ENCODE measurements at places on chromosomes 4 and X.

DNA sequence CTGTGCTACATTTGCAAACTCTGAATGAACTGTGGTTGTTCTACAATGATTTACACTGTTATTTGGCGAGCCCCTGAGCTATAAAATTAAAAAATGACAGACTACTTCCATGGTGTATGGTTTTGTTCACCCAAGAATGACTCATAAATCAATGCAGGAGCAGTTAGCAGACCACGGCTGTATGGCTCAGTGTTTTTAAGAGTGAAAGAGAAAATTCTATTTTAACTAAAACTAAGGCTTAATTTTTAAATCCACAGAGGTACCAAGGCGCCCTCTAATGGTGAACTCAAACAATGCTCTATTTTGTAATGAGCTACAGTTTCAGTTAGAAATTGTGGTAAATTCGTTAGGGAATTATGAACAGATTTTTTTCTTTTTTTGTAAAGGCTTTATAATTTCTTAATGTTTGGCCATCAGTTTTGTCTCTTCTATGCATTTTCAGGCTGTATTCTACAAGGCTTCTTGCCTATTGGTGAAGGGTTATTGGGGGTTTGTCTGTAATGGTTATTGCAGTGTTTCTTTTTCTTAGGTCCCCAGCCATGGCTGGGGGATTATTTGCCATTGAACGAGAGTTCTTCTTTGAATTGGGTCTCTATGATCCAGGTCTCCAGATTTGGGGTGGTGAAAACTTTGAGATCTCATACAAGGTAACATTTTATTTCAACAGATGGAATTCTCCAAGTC lies 32.5 kb downstream of the HMGB2 start:
- DNase-seq: no peak

DNA sequence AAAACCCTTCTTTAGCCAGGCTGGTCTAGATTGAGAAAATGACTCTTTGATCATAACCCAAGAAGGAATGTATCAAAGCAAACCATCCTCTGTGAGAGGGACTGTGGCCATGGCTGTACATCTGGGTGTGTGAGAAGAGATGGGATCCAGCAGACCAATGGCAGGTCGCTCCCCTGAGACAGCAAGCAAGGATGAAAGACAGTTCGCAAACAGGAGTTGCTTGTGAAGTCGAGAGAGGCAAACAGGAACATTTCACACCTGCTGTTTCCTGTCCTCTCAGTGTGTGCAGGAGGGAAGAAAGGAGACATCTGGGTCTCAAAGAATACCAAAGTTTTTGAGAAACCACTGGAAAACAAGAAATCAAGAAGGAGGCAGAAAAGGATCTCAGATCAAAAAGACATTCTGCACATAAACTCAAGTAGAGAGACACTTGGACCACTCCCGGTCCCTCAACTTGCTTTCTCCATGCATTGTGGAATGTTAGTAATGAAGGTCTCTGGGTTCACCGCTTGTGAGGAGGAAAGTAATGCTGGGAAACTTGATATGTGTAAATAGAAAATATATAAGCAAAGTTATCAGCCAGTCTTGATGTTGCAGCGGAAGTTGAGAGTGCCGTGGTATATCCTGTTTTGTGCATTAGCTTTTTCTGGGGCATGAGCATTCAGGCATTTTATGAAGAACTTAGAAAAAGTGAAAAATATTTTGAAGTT lies 327.5 kb downstream of the BMPR1B start:
- no peak for DNase-seq

GRCh38 chr4:110544594-110544993 lies 68.6 kb downstream of the ENPEP start:
- no peak for DNase-seq

- no peak for DNase-seq
Observed at GRCh38 chr4:150593996-150594395, 12.0 kb downstream of the MAB21L2 start.

DNA sequence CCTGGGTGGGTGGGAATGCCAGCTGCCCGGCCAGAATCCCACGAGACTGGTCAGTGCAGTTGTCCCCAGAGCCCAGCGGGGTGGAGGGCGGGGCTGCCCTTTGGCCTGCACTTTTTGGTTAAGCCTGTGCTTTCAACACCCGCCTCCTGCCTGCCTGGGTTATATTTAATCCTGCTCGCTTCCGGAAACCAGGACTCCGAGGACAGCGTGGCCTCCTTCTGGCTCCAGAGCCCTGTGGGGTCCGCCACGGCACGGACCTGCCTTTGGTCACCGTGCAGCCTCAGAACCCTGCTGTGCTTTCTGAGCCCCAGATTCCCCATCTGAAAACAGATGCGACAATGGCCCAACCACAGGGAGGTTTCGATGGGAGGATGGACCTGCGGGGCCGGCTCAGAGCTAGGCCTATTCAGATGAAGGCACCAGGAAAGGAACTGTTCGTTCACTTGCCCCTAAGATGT lies 29.4 kb upstream of the KIAA0232 start:
- DNase-seq: no peak

GRCh38 chrX:139025816-139026215 lies 314.3 kb upstream of the FGF13 start:
- no peak for DNase-seq

DNA sequence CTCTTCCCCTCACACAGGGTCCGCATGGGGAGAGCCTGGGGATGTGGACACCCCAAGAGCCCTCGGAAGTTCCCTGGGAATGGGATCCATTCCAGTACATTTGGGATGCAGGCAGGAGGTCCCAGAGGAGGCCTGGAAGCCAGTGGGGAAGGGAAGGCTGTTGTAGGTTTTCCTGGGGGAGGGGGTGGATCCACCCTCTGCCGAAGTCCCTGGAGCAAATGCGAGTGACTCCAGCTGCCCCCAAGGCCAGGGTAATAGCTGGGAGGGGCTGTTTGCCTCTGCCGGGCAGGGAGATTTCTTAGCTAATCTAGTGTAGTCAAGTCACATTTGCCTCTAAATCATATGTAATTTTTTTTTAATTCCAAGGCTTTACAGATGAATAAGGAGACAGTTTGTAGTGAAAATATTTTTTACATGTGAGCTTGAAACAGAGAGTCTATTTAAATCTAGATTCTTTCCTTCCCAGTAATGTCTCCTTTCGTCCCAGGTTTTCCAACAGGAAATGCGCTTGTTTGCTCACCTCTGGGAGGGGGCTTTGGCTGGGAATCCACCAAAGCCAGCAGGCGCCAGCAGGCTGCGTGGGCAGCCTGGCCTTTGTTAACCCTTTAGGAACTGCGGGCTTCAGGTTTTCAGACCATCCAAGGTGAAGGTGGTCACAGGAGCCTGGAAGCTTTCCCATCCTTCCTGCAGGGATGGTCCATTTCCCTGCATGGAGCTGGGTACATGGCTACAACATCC lies 26.8 kb downstream of the SH3TC1 start:
- no peak for DNase-seq

DNA sequence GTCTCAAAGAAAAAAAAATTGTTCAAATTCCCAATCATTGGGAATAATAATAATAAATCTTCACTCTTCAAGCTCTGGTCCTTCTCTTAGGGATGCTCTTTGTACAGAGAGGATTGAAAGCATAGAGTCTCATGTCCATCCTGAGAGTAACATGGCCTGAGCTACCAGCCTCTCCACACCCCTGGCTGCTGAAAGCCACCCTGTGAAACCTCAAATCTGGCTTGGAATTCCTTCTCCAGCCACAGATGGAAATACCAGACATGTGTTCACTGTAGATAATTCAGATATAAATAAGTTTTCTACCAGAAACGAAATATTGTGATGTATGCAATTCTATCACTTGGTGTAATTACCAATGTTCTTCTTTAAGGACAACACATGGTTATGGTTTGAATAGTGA lies 140.6 kb downstream of the ARSF start:
- no peak for DNase-seq

DNA sequence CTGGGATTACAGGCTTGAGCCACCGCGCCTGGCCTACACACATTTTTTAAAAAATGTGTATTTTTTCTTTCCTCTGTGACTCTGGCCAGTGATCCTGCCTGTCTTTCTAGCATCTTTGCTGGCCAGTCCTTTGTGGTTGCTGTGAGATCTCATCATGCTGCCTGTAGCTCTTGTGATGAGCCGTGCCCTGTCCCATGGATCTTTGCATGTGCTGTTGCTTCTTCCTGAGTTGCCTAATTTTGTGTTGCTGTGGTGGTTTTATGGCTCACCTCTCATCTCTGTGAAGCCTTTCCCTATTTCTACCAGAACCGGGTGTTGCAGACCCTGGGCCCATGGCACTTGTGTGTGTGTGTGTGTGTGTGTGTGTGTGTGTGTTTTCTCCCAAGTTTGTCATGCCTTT lies 8.3 kb downstream of the NSD2 start:
- DNase-seq: no peak
